ENCODE measurements at places on chromosomes 13 and 19.

DNA sequence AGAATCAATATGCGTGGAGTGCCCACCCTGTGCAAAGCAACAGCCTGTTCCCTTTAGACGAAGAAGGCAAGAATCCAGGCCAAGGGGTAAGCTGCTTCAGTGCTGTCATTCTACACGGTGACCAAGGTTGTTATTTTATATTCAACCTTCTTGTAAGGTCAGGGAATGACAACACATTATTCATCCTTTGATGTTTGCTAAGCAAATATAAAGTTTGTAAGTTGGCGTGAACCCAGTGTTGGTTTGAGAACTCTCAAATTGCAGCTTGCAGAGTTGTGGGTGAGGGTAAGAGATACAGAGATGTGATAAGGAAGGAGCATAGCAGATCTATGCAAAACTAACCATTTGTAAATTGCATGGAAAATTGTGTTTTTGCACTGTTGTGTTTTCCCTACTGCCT, 436.7 kb downstream of the FGF9 start:
- DNase-seq, result no peak

DNA sequence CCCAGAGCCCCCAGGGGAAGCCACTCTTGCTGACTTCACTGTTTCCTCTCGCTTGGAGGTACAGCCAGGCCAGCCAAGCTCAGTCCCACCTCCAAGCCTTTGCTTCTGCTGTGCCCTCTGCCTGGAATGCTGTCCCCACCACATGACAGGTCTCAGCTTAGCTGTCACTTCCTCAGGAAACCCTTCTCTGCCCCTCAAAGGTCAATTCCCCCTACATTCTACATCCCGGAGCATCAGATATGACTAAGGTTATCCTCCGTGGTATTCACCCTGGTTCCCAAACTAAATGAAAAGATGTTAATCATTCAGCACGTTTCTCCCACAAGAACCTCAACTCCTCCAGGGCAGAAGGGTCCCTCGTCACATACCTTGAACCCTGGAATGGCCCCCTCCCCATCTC, 53.5 kb downstream of the PTPRS start:
- DNase-seq, result no peak

DNA sequence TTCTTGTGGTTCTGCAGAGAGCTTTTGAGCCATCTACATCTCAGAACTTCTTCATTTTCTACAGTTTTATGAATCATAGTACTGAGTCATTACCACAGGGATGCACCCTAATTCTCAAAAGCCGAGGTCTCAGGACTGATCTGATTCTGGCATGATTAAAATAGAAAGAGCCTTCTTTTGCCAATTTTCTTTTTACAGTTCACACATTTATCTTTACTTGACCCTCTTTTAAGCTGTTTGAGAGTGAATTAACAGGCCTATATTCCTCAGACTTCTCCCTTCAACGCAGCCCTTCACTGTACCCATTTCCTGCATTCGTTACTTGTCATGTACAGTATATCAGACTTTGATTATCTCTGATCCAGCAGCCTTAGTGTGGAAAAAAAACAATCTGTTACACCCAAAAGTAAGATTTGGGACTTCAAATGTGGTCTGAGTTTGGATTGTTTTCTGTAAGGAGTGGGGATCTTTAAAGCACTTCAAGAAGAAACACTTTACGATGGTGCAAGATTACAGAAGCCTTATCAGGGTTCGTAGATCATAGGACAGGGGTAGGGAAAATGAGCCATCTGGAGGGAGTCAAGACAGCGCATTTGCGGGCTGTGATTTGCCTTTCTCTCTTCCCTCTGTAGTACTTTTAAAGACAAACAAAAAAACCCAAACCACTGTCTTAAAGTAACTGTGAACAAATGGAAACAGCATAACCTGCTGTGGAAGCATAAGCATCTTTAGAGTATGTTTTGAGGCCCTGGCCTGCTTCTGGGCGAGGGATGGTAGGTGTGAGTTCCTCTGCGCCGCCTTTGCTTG, 15.3 kb upstream of the GPR183 start:
- DNase-seq, result peak; percentile 26

DNA sequence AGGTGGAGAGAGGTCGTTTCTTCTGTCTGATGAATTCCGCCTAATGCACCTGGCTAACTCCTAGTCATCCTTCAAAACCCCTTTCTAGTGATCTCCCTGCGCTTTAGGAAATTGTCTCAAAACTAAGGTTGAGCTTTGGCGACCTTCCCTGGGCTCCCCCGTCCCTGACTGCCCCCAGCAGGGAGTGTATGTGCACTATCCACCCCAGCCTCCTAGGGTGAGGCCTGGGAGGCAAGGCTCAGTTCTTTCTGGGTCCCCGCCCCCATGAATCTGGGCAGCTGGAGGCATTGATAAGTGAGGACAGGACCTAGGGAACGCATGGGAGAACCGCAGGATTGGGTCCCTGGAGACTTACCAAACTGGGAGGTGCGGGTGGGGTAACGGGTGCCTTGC, 378 bp downstream of the TLE6 start:
- DNase-seq, result no peak

DNA sequence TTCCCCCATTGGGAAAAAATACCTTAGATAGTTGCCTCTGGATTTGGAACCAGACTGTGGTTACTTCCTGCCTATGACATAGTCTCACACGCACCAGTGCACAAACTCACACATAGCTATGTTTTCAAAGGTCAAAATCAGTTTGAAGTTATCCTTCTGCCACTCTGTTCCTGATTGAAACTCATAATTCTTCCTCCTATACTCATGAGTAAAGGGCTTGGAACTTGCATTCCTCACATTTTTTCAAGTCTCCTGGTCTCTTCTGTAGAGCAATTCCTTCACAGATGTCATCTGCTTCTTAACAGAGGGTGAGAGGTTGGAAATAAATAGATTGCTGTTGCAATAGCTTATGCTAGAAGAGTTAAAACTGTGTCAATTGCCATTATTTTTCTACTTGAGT, 18.6 kb upstream of the POSTN start:
- DNase-seq, result no peak

GRCh38 chr19:11373885-11374432, 507 bp upstream of the SWSAP1 start:
- no peak for DNase-seq

GRCh38 chr13:91142572-91142971, 204.9 kb upstream of the MIR17HG start:
- DNase-seq, result no peak

DNA sequence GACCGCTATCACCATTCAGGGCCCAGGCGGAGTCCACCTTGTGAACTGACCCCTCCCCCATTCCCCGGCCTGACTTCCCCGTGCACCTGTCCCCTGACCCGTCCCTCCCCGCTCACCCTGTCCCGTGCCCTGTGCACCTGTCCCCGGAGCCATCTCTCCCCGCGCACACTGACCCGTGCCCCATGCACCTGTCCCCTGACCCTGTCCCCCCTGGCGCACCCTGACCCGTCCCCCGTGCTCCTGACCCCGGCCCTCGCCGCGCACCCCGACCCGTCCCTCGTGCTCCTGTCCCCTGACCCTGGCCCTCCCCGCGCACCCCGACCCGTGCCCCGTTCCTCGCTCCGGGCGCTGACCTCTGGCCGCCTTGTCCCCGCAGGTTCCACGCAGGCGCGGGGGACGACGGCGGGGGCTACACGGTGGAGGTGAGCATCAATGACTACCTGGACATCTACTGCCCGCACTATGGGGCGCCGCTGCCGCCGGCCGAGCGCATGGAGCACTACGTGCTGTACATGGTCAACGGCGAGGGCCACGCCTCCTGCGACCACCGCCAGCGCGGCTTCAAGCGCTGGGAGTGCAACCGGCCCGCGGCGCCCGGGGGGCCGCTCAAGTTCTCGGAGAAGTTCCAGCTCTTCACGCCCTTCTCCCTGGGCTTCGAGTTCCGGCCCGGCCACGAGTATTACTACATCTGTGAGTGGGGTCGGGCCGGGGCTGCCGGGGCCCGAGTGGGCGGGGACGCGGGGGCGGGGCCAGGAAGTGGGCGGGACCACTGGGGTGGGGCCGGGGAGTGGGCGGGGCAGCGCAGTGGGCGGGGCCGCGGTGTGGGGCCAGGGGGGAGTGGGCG, 9.7 kb downstream of the EFNA2 start:
- DNase-seq, result peak; percentile 24

- no peak for DNase-seq
These were observed 2.6 kb upstream of the HAUS5 start for GRCh38 chr19:35609851-35610353.

DNA sequence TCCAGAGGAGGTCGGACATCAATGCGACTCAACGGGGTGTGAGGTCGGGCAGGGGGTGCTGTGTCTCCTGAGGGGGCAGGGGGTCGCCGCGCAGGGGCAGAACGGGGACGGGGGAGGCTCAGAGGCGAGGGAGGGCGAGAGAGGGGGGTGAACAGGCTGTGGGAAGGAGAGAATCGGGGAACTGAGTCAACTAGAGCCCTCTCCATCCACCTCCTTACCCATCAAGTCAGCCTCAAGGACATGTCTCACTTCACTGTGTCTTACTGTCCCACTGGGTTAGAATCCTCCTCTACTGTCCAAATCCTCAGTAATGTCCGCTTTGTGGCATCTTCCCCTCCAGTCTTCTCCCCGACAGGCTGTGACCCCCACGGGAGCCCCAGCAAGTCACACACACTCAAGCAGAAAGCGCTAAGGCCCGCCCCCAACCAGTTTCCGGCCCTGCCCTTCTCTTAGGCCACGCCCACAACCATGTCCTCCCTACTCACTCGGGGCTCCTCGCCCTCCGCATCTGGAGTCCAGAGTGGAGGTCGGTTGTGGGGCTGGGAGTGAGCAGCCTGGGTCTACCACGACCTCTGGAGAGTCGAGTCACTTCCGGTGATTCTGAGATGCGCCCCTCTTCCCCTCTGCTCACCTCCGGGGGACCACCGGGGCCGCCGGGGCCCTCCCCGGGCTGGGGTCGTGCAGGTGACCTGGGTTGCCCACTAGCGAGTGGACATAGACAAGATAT, 9.3 kb downstream of the PLEKHA4 start:
- peak; percentile 68 for DNase-seq

DNA sequence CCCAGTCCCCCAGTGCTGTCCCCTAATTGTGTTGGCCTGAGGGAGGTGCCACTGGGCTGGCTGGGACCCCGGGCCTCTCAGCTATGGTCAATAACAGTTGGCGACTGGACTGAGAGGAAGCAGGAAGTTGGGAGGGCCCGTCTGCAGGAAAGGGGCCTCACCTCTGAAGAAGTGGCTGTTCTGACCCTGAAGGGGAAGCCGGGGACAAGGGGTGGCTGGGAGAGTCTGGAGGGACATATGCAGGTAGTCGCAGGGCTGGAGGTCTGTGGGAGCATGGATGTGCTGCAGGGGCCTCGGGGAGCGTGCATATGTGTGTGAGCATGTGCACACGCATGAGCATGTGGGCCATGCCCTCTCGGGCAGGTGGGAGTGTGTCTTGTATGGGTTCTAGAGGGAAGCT, 5.9 kb downstream of the PKN1 start:
- DNase-seq, result no peak

DNA sequence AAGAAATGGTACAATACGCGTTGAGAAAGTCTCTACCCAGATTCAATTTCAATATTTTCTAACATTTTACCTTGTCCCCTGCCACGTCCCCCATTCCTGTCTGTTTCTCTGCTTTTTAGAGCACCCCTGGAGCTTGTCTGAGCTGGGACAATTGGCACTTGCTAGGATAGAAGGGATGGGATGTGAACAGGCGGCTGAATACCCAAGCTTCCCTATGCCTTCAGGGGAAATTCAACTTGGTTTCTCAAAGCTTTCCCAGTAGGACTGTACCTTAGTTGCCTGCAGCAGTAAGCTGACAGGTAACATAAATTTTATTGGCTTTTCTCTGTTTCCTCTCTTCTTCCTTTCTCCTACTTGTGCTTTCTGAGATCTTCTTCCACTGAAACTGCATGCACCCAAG, 1663.3 kb downstream of the EFNB2 start:
- no peak for DNase-seq

DNA sequence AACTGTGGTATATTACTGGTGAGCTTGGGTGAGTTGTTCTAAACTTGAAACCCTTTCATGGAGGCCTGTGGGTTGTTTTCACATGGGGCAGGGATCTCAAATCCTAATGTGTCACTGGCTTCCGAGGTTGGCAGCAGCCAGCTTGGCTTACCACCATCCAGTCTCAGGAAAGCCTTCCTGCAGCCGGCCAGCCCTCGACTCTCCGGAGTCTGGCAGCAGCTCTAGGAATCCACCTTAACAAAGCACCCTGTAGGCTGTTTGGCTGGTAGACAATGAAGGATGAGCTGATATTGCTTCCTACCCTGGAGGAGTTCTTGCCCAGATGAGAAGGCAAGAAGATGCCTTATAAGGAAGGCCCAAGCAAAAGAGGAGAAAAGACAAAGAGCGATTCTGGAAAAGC, 188.3 kb downstream of the KLF12 start:
- DNase-seq, result no peak

DNA sequence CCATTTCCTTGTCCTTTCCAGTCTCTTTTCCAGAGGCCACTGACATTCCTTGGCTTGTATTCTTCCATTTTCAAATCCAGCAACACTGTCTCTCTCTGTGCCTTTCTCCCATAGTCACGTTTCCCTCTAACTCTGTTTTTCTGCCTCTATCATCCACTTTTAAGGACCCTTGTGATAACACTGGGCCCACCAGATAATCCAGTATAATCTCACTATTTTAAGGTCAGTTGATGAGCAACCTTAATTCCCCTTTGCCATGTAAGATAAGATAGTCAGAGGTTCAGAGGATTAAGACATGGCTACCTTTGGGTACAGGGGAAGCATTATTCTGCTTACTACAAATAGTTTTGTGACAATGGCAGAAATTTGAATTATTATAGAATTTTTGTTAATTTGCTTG, 45.7 kb upstream of the N4BP2L1 start:
- DNase-seq, result no peak

- DNase-seq, result no peak
These were observed 311.3 kb downstream of the LMO7 start for GRCh38 chr13:75947448-75947847.

DNA sequence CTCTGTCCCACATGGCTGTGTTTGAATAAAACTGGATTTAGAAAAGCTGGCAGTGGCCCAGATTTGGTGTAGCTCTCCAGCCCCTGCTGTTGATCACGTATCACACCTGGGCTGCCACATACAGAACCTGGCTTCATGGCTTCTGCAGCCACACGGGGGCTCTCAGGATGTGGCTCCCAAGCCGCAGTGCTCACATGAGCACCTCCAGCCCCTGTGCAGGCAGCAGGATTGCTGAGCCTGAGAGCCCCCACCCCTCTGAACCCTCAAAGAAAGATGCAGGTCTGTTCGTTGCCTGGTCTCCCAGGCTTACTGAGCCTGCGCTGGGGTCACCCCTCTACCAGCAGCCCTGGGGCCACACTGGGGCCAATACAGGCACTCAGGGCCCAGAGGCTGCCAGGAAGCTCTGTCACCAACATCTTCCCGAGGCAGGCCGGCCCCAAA, 2.7 kb downstream of the PLEKHF1 start:
- DNase-seq, result peak; percentile 63

DNA sequence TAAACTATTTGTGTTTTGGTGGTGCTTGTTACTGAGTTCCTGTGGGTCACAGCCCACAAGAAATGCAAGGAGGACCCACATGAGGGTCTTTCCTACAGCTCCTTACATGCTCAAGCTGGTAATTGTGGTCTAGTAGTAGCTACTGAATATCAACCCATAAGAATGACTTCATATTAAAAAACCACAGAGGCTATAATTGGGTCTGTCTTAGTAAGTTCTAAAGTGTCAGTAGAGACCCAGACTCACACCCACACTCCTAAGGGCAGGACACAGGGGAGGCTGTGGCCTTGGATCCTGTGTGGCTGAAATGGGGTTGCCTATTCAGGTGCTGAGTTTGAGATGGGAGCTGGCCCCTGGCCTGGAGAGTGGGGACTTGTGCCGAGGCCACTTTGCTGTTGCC, 19.6 kb downstream of the TFDP1 start:
- no peak for DNase-seq

- no peak for DNase-seq
These were observed 186.2 kb upstream of the GPR12 start for GRCh38 chr13:26946684-26947343.

GRCh38 chr13:59701261-59701660, 462.5 kb downstream of the DIAPH3 start:
- DNase-seq, result no peak

Measured in effector memory CD4-positive, alpha-beta T cell (primary cell).